ENCODE measurements at places on chromosomes 1 and 21. TPM values are rescaled to one million over a fixed set of nuclear protein-coding genes. Genes with fewer than 3 reads are reported as not detected.

DNA sequence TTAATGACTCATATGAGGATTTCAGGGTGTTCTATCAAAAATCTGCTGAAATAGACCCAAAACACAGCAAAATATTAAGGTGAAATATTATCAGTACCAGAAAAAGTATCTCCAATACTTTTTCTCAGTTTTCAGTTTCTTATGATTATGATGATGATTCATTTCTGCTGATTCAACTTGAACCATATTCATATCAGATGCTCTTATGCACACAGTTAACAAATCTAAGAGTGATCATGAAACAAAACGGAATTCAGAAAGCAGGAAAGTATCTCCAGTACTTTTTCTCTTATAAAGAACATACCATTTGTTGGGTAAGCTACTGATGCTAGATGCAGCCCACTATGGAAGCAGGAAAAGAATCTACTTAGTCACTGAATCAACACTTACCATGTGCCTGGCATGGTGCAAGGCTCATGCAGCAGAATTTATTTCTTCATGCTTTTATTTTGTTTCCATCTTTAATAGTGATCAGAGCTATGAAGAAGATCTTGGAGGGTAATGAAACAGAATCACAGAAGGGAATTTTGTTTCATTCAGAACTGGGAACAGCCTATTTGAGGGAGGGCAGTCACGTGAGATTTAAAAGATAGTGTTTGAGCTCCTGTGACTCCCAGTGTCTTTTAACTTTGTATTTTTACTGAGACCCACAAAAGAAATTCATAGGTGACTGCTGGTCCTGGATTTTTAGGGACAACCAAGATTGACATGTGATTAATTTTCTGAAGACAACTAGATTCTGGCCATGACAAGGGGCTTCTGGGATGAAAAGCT is 480.6 kb downstream of the SETD4 start:
- DNase-seq, result no peak
- H3K36me3 ChIP-seq, result no peaks in the 10 kb centered on the region
- H3K27ac ChIP-seq, result no peak overlapping the region
- H3K4me1 ChIP-seq, result peaks cover 9% of the 10 kb centered on the region

- peak overlapping the region; percentile 69 for H3K4me3 ChIP-seq
- H3K4me1 ChIP-seq, result peaks cover 20% of the 10 kb centered on the region
- no peaks in the 10 kb centered on the region for H3K27me3 ChIP-seq
- no peak for DNase-seq
- no peaks in the 10 kb centered on the region for H3K36me3 ChIP-seq
- H3K27ac ChIP-seq, result no peak overlapping the region
Measured at GRCh38 chr21:31161157-31161556, 122.9 kb upstream of the KRTAP19-8 start.

GRCh38 chr1:41723786-41724185 is 194.9 kb downstream of the HIVEP3 start:
- DNase-seq, result no peak
- no peaks in the 10 kb centered on the region for H3K36me3 ChIP-seq
- H3K27me3 ChIP-seq, result no peaks in the 10 kb centered on the region
- H3K4me3 ChIP-seq, result no peak overlapping the region
- H3K27ac ChIP-seq, result no peak overlapping the region

- no peaks in the 10 kb centered on the region for H3K27me3 ChIP-seq
- peaks cover 24% of the 10 kb centered on the region for H3K4me1 ChIP-seq
- H3K27ac ChIP-seq, result peak overlapping the region; percentile 19
- no peaks in the 10 kb centered on the region for H3K36me3 ChIP-seq
Measured at GRCh38 chr1:86472152-86472551, 3.4 kb downstream of the CLCA1 start.

DNA sequence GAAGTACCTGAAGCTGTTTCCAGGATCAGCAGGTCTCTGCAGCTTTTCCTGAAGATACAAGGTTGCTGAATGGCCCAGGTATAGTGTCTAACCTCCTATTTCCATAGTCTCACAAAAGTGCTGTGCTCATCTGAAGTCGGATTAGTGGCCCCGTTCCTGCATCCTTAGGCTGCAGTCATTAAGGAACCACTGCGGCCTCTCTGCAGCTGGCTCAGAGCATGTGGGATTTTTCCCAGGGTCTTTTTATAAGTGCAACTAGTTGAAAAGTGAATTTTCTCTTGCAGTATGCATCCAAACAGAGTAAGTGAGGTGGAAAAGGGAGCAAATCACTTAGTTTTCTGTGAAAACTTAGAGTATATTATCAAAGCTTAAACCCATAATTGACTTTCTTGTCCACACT is 565.3 kb upstream of the NEGR1 start:
- H3K27me3 ChIP-seq, result no peaks in the 10 kb centered on the region
- H3K36me3 ChIP-seq, result no peaks in the 10 kb centered on the region

GRCh38 chr1:185376288-185376687 is 59.2 kb upstream of the IVNS1ABP start:
- no peaks in the 10 kb centered on the region for H3K27me3 ChIP-seq
- no peak overlapping the region for H3K27ac ChIP-seq
- no peak for DNase-seq
- peaks cover 21% of the 10 kb centered on the region for H3K4me1 ChIP-seq
- H3K4me3 ChIP-seq, result no peak overlapping the region
- peaks cover 2% of the 10 kb centered on the region for H3K36me3 ChIP-seq

DNA sequence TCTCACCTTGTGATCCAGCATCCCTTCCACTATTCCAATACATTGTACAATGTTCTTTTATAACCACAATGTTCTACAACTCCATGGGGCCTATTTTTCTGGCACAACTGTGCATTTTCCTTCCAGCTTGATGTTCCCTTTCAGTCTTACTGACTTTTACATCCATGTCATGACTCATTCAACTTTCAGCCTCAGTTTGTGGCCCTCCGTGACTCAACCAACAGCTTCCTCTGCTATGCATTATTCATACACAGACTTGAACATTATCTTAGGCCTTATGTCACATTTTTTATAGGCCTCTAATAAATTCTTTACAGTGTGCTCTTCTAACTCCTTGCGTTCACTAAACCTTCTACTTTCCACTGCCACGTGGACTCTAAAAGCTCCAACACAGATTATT is 119.4 kb upstream of the PRMT6 start:
- H3K4me3 ChIP-seq, result no peak overlapping the region
- H3K36me3 ChIP-seq, result no peaks in the 10 kb centered on the region
- no peaks in the 10 kb centered on the region for H3K27me3 ChIP-seq
- H3K27ac ChIP-seq, result no peak overlapping the region
- H3K4me1 ChIP-seq, result peaks cover 4% of the 10 kb centered on the region

GRCh38 chr1:230383425-230383824 is 42.7 kb downstream of the PGBD5 start:
- no peak overlapping the region for H3K4me3 ChIP-seq
- no peak for DNase-seq
- peaks cover 10% of the 10 kb centered on the region for H3K36me3 ChIP-seq
- H3K4me1 ChIP-seq, result peaks cover 22% of the 10 kb centered on the region
- no peak overlapping the region for H3K27ac ChIP-seq
- H3K27me3 ChIP-seq, result no peaks in the 10 kb centered on the region

GABRD gene
- not detected for total RNA-seq

GPR52 gene
- 1.0 TPM for total RNA-seq

KCNE1 gene
- total RNA-seq, result 0.32 TPM

ST6GALNAC5 gene
- 6.2 TPM for total RNA-seq

Measured in chondrocyte (in vitro differentiated cells).